Stimulated activated CD4-positive, alpha-beta T cell treated with anti-CD3 and anti-CD28 coated beads, TNF-alpha, amount 100 ng/mL, for 24 hours (primary cell): ENCODE measurements at places on chromosomes 3 and 15.

GRCh38 chr15:73049564-73050215 lies 2.6 kb upstream of the NEO1 start:
- no peak for DNase-seq

DNA sequence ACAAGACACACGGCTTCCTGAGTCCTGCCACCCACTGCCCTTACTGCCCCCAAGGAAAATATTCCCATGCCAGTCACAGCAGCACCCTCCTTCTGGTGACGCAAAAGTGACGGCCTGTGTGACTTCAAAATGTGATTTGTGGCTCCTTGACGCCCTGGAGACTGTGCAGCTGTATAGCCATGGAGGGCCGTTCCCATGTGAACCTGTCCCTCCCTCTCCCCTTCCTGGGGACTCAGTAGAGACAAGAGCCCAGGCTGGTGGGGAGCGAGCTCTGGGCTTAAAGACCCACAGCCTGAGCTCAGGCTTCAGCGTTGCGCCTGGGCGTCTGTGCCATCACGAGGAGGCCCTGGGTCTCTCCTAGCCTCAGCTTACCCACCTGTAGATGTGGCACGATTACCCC lies 78.2 kb downstream of the TOP2B start:
- no peak for DNase-seq

GRCh38 chr3:68667346-68667745 lies 265.0 kb downstream of the TAFA4 start:
- no peak for DNase-seq

- DNase-seq, result no peak
These were observed 24.5 kb downstream of the ABHD6 start for GRCh38 chr3:58261954-58262666.

GRCh38 chr15:91790836-91791235 lies 62.7 kb upstream of the SLCO3A1 start:
- DNase-seq, result no peak

DNA sequence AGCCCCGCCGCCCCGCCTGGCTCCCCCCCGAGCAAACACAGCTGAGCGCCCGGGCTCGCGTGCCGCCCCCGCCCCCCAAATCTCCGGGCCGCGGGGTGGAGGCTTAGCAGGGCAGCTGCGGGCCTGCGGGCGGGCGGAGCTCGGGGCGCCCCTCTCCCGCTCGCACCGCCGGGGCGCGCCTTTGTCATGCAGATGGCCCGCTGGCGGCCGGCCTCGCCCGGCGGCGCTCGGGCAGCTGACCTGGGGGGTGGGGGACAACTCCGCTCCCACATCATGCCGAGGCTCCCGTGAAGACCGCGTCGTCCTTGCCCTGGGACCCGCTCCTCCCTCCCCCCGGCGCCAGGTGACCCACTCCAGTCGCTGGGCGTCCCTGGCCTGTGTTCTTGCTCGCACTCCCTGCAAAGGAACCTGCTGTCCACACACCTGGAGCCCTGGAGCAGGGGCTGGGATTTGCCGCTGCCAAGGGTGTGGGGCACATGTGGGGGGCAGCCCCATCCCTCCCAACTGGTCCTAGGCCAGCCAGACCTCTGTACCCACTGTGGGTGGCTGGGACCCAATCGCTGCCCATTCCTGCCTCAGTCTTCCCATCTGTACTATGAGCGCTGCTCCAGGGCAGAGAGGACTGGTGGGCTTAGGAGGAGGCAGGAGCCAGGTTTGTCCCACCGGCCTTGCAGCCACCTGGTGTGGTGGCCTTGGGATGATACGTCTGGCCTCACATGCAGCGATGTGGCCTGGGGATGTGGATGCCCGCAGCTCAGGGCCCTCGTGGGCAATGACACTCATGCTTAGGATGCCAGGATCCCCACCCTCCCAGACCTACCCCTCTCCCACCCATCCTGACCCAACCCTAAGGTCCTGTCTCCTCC lies 33.5 kb downstream of the DNAJB8 start:
- no peak for DNase-seq

DNA sequence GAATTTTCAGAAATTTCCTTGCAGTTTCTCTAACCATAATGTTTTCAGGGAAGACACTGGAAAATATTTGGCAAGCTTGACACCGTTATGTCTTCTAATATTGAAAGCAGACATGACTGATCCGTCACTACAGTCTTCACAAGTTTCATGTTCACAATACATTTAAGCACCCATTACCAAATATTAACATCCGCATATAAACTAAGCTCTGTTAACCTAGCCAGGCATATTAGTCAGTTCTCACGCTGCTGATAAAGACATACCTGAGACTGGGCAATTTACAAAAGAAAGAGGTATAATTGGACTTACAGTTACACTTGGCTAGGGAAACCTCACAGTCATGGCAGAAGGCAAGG lies 162.7 kb upstream of the LYSMD4 start:
- DNase-seq, result no peak

DNA sequence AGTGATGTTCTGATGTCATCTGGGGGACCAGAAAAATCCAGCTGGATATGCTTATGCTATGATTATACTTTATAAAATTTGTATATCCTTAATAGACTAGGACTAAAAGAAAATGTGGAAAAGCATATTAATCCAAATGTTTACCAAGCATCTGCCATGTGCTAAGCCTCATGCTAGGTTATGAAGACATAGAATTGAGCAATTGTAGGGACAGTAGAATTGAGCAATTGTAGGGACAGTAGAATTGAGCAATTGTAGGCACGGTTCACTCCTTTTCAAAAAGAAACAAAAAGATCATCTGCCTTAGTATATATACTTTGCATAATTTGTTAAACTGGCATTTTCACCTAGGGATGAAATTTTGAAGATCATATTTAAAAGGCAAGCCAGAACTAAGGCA lies 18.3 kb downstream of the ABHD5 start:
- DNase-seq, result no peak

DNA sequence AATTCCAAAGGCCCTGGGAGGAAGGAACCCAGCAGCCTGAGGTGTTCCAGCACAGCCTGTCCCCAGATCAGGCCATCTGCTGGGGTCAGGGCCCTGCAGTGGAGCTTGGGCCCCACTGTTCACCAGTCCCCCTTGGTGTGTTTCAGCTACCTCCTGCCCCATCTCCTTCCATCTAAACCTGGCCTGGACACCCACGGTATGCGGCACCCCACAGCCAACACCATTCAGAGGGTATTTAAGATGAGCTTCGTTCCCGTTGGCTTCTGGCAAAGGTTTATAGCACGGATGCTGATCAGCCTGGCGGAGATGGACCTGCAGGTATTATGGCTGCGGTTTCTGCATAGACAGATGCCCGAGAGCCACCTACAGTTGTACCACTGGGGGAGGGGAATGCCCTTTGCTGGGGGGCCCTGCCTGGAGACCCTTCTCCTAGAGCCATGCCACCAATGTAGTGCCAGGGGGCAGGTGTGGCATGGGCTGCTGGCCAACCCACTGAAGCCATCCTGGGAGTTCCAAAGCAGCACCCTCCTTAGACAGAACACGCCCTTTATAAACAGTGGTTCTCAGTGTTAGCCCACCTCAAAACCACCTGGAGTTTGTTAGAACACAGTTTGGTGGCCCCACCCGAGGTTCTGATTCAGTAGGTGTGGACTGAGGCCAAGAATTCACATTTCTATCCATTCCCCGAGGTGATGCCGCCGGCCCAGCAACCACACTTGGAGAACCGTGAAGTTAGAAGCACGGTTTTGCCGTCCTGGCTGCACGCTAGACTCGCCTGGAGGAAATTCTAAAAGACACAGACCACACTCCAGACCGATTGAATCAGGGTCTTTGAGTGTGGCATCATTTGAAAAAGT lies 126.9 kb downstream of the LRRK1 start:
- DNase-seq, result no peak

DNA sequence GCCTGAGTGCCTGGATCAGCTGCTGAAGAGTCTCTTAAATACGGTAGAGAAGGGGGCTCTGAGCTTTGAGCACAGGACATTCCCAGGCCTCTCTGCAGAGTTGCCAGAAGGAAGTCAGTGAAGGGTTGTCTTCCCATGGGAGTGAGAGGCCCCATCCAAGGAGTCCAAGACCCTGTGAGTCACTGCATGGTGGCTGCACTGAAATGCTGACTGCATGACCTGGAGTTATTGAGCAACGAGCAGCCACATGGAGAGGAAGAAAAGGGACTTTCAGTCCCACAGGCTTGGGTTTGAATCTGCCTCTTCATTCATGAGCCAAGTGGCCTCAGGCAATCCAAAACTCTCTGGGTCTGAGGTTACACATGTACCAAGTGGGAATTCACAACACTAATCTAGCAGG lies 69.6 kb upstream of the RASGRF1 start:
- no peak for DNase-seq

DNA sequence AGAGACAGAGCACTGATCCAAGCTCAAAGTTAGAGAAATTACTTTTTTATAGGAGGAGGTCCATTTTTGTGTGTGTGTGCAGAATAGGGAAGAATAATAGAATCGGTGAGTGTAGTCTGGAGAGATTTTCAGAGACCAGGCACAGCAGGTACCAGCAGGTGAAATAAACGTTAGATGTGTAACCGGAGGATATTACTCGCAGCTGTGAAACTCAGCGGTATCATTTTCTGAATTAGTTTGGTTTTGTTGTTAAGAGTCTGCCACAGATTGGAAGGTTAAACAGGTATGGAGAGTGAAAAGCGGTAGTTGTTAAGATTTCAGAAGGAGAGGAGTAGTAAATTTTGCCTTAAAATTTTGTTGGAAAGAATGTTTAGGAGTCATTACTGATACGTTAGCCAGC lies 69.9 kb downstream of the RGMA start:
- no peak for DNase-seq

- no peak for DNase-seq
These were observed 610.8 kb downstream of the MECOM start for GRCh38 chr3:169052465-169053302.

GRCh38 chr3:40862946-40863345 lies 336.4 kb upstream of the CTNNB1 start:
- DNase-seq, result no peak

DNA sequence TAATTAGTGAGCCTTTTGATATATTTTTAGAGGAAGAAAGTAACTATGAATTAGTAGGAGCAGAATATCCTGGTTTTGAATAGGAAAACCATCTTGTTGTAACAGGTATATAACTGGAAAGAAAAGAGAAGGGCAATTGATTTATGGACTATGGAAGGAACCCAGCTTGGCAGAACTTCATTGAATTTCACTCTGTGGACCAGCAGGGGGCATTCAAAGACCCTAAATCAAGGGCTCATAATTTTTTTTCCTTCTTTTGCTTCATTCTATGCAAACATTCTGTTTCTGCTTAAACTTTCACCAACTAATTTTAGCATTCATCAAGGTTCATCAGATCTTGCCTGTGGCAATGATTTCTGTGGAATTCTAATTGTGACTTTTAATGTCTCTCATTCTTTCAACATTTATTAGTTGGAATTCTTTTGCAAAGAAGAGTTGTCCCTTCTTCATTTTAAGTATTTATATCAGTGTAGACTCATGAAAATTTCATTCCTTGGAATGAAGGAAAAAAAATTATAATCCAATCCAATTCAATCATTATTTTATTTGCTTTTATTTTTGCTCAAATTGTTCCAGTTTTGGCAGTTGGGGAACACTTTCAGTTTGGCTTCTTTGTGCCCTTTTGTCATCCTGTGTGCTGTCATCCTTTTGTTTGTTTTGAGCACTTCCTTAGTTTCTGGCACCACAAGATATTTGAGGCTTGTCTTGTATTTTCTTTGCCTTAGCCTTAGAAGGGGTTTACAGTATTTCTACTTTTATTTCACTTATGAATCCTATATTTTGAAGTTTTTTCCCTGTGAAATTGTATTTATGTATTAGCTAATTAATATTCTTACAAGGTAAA lies 30.4 kb downstream of the NXPE3 start:
- peak; percentile 20 for DNase-seq

- DNase-seq, result no peak
These were observed 12.4 kb downstream of the NKTR start for GRCh38 chr3:42612928-42613327.

DNA sequence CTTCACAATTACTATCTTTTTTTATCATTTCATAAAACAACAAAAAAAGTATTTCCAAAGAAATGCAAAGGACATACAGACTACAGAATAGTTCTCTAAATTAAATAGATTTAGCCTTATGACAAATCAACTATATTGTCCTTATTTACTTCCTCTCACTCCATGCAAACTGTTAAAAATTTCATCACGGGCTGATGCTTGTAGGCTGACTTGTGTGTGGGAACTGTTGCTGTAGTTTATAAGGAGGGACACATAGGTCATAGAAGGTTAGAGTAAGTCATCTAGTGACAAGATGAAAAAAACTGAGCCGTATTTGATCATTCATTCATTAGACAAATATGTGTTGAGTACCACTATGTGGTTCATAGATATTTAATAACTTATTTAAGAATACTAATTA lies 232.5 kb upstream of the TBL1XR1 start:
- DNase-seq, result no peak

DNA sequence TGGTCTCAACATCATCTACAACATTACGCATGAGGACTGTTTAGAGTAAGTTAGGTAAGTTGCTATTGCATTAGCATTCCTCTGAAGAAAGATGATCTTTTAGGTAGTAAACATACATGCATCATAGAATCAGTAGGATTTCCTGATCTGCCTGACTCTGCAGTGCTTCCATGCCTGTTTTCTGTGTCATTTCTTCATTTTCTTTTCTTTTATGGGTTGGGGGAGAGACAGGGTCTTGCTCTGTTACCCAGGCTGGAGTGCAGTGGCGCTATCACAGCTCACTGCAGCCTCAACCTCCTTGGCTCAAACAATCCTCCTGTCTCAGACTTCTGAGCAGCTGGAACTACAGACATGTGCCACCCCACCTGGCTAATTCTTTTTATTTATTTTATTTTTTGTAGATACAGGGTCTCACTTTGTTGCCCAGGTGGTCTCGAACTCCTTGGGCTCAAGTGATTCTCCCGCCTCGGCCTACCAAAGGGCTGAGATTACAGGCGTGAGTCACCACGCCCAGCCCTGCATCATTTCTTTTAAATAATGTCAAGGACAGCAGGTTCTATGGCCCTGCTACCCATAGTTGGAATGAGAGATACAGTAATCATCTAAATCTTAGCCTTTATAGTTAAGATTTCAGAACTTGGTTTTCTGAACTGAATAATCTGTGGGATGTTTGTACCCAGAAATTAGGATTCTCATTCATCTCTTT lies 184.3 kb downstream of the GHSR start:
- DNase-seq, result no peak

DNA sequence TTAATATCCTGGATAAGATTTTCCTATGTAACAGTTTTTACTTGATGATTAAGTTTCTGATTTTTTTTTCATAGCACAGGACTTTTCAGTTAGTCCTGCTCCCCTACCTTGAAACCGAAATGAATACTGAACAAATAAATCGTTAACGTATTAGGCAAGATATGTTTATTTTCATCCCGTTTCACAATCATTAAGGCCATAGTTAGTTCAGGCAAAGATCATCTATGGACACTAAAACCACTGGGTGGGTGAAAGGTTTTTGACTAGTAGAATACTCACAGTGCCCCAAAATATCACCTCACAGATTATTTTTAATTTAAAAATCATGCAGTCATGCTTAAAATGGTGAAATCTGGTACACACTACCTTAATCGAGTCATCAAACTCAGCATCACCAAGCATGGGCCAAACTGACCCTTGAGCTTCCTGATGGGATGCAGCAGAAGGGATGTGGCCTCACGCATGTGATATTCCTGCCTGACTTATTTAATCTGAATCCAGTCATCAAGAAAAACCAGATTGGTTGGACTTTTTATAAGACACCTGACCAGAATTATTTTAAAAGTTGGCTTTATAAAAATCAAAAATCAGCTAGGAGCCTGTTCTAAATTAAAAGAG lies 365.0 kb downstream of the LPP start:
- no peak for DNase-seq

GRCh38 chr15:62968699-62969098 lies 73.8 kb upstream of the TPM1 start:
- no peak for DNase-seq

GRCh38 chr15:35383506-35383905 lies 162.5 kb downstream of the DPH6 start:
- DNase-seq, result no peak

- no peak for DNase-seq
These were observed 28.2 kb upstream of the GOLGA6C start for GRCh38 chr15:75230016-75230343.
